ENCODE measurements at places on chromosomes 13 and 19.

GRCh38 chr13:97028441-97029299 lies 34.4 kb upstream of the OXGR1 start:
- DNase-seq = peak; percentile 84

DNA sequence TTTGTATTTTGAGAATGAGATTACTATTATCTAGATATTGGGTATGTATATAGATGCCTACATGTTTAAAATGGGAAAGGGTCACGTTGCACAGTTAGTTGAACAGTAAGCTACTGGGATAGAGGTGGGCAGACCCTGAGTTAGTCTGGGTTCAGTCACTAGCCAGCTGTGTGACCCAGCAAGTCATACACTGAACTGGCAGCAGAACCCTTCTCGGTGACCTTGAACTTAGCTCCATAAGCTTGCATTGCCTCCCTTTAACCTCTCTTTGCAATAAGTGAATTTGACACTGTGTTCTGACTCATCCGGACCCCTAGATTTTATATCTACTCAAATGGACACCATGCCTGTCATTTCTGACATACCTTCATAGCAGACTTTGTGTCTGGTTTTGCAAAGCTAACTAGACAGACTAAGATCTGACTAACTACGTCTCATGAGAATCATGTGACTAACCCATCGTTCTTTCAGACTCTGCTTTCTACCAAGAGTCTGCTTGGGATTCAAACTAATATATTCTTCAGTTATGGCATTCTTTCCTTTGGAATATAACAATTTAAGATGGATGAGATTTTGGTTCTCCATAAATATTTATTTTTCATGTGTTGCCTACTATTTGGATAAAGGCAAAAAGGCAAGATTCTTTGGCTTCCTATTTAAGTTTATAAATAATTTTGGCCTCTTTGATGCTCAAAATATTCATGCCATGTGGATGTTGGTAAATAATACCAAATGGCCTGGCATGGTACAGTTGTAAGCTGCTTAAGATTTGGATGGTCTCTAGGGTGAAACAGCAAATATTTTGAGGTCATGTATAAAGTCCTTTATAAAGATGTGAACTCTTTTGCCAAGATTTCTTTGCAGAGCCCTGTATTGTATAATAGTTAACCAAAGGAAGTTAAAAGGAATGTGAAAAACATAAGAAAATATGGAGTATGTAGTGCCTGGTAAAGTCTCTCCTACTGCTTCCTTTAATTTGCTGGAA lies 159.3 kb downstream of the ITGBL1 start:
- no peak for DNase-seq

DNA sequence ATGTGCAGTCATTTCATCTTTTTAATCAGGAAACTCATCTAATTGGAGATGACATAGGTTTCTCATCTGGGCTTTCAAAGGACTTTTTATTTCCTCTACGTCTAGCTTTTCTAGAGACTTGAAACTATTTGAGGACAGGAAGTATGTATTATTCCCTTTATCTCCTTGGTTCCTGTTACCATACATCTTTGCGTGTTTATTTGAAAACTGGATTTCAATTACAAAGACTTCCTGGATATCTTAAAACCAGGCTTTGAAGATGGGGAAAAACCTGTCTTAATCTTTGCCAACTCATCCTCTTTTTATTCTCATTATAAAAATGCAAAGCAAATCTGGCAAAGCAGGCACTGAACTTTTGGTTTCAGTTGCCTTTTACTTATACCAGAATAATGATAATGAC lies 130.5 kb downstream of the LMO7 start:
- DNase-seq = peak; percentile 26

DNA sequence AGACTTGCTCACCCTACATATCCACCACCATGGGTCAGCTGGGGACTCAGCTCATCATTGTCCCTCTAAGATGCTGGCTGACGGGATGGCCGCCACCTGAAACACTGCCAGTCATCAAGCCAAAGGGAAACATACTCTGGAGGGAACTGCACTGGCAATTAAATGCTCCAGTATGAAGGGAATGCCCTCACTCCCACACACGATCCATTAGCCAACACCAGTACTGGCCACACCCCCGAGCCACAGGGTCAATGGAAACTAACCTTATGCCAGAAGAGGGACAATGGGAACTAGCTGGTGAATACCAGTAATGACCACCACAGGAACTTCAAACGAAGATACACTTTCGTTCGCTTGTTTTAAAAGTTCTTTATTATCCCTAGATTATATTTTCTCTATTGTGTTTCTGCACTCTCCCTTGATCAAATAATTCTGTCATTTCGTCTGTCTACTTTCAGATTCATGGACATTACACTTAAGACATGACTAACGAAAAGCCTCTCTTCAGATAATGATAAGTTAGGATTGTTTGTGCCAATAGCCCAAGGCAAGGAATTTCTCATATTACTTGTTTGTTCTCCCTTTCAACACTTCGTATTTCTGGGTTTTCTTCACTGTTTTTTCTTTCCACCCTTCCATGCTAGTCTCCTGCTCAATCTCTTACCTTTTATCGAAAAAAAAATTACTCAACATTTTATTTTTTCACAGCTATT lies 1.7 kb upstream of the ZNF507 start:
- DNase-seq = peak; percentile 74

- peak; percentile 35 for DNase-seq
Observed at GRCh38 chr19:7953060-7953459, 9.6 kb upstream of the TIMM44 start.

GRCh38 chr19:47402504-47402903 lies 16.8 kb downstream of the MEIS3 start:
- DNase-seq = no peak
